ENCODE measurements at places on chromosomes 16 and 17.

- DNase-seq = no peak
These were observed 1.6 kb downstream of the PYCARD start for GRCh38 chr16:31200821-31201568.

DNA sequence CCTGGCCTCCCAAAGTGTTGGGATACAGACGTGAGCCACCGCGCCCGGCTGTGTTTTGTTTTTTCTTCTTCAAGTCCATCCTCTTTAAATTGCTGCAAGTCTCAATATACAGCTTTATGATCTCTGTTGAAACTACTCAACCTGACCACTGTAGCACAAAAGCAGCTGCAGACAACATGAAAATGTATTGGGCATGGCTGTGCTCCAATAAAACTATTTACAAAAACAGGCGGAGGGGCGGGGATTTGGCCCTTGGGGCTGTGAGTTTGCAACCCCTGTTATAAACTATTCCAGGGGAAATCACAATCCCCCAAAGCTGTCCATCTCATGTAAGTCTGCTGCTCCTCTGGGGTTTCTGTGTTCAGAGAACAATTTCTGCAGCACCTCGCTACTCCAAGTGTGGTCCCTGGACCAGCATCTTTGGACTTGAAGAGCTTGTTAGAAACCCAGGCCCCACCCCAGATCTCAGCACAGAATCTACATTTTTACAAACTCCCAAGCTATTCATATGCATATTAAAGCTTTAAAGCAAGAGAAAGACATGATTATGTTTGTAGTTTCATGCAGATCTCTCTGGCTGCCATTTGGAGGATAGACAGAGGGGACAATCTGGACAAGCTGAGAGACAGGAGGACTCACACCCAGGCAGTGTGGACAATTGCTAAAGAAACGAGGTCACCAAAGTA is 33.6 kb downstream of the TEKT5 start:
- DNase-seq = no peak

- peak; percentile 31 for DNase-seq
These were observed 30.1 kb downstream of the HOXB1 start for GRCh38 chr17:48500435-48501426.

- no peak for DNase-seq
These were observed 835 bp downstream of the FBXL16 start for GRCh38 chr16:704552-705380.

DNA sequence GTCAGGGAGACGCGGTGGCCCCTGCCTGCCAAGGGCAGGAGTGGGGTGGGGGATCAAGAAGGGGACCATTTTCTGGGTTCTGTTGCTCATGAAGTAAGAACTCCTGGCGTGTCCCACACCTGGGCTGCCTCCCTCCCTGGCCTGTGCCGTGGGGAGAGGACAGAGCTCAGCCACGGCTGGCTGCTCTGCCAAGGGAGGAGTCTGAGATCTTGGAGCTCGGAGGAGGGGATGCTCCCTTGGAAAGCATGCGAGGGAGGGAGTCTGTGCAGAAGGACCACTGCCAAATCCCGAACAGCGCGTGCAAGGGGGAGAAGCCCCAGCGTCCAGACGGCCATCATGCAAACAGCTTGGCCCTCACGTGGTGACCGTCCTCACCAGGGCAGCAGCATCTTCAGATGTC is 64.2 kb upstream of the ZNF469 start:
- no peak for DNase-seq

- no peak for DNase-seq
These were observed 15.3 kb downstream of the OSBPL7 start for GRCh38 chr17:47806026-47806912.

GRCh38 chr16:77002644-77003043 is 188.3 kb upstream of the MON1B start:
- no peak for DNase-seq

DNA sequence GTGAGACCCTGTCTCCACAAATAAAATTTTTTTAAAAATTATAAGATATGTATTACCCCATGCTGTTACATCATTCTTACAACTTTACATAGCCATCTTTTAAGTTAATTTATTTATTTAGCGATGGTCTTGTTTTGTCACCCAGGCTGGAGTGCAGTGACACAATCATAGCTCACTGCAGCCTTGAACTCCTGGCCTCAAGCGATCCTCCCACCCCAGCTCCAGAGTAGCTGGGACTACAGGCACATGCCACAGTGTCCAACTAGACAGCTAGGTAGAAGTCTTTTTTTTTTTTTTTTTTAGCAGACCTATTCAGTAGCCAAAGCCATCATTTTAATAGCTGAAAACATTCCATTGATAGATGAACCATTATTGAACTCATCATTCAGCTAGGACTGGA is 92.7 kb downstream of the NDE1 start:
- DNase-seq = no peak

- no peak for DNase-seq
These were observed 17.5 kb downstream of the SBK1 start for GRCh38 chr16:28309811-28310311.

DNA sequence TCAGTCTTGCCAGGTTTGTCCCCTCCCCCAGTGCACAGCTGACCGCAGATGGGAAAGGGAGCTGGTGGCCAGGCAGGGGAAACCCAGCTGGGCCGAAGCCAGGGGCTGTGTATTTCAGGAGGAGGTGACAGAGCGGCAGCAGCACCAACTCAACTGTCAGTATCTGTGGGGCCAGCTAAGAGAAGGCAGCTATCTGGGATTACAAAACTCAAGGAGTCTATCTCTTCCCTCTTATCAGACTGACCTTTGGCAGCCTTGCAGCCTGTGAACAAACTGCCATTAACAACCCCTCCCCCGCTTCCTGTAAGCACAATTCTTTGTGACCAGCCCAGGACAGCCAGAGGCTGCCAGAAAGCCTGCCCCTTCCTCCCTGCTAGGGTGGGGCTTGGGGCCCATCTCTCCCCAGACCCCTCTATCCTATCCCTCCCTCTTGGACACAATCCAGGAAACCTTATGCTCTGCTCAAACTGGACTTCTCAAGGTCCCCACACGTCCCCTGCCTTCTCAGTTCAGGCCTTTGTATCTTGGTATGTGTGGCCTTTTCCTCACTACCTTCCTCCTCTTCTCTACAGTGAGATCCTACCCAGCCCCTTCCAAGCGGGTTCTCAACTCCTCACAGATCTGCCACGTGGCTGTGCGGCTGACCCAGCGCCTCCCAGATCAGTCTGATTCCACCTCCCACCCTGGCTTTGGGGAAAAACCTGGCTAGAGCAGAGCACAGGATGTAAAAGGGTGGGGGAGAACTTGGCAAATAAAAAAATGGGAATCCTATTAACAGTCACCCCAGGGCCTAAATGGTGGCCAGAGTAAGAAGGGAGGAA is 10.5 kb downstream of the ST3GAL2 start:
- peak; percentile 90 for DNase-seq

- DNase-seq = no peak
These were observed 841 bp upstream of the NDRG4 start for GRCh38 chr16:58499092-58499511.

GRCh38 chr16:27241658-27242057 is 26.9 kb downstream of the NSMCE1 start:
- no peak for DNase-seq

DNA sequence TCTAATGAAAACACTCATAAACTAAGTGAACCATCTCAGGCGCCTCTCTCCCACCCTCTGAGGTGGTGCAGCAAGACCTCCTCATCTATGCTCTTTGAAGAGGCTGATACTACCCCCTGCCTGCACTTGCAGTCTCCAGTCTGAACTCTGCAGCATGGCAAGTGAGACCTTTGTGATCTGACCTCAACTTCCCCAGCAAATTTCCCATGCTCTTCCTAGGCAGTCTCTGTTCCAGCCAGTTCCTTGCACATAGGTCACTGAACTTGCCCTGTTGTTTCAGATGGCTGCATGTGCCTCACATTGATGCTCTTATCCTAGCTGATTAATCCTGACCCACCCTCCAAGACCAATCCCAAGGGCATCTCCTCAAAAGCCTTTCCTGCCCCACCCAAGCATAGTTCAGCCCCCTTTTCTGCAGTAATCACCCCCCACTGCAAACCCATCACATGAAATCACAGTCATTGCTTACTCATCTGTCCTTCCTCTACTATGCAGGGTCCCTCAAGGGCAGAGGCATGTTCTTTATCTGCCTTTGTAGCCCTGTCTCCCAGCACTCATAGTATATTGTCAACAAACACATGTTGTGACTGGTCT is 42.0 kb downstream of the TBX21 start:
- no peak for DNase-seq

- DNase-seq = no peak
These were observed 968 bp upstream of the PRKAR1A start for GRCh38 chr17:68511254-68511670.

DNA sequence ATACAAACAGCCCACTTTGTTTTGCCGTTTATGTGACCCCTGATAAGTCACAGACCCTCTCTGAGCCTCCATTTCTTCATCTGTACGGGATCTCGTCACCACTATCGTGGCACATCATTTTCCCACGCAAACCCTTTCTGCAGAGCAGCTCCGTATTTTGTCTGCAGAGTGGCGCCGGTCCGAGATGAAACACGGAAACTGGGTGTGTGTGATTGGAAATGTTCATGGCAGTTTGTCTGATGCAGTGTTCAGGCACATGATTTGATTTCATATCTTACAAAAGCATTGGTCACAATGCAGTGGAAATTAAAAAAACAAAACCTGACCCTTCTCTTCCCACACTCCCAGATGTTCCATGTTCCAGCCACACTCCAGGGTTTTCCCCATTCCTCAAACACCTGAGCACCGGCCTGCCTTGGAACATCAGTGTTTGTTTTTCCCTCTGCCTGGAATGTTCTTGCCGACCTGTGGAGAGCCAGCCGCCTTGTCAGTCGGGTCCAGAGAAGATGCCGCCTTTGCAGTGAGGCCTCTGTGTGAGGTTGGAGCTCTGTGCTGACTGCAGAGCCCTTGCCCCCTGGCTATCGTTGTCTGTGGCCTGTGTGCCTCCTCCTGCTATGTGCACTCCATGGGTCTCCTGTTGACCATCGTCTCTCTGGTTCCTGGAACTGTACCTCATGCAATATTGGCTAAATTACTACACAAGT is 39.2 kb downstream of the NT5M start:
- DNase-seq = no peak

DNA sequence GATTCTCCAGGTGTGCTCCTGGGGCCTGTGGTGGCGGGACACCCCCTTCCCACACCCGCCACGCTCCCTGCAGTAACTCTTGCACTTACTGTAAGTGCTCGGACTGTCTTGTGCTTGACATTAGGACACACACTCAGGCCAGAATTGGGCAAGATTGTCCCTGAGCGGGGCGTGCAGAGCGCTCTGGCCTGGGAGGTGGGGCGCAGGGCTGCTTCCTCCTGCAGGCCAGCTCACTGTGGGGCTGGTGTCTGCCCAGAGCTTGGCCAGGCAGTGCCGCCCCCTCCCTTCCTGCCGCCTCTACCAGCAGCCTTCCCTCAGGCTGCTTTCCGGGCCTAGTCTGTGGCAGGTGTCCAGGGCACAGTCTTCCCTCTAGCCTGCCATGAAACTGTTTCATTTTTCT is 6.1 kb upstream of the ATP6V0C start:
- no peak for DNase-seq

GRCh38 chr17:73506470-73507435 is 137.5 kb downstream of the SDK2 start:
- DNase-seq = no peak

DNA sequence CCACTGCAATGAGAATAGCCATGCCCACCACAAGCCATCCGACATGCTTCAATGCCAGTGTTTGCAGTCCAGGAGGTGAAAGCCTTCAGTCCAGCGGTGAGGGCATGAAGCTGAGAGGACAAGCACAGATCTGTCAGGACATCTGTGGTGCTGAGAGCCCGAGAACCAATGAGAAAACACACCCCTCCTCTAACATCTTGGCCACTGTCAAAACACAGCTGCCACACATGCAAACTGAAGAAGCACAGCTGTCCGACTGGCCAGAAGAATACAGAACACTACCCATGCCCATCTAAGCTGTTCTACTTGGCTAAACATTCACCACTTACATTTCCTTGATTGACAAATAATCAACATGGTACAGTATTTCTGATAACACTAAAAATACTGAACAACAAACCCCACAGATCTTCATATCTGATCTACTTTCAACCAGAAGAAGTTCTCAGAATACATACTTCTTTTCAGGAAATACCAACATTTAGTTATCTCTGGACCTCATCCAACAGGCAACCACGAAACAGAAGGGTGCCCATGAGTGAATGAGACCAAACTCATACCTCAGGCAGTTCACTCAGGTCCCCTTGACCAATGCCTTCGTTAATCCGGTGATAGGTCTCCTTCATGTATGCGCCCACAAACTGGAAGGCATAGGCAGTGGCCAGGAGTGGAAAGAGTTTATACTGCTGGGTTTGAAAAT is 10.2 kb upstream of the FBF1 start:
- no peak for DNase-seq

GRCh38 chr17:56465886-56466285 is 127.6 kb upstream of the NOG start:
- DNase-seq = no peak

- DNase-seq = no peak
These were observed 218.7 kb downstream of the XYLT1 start for GRCh38 chr16:17252064-17252463.

DNA sequence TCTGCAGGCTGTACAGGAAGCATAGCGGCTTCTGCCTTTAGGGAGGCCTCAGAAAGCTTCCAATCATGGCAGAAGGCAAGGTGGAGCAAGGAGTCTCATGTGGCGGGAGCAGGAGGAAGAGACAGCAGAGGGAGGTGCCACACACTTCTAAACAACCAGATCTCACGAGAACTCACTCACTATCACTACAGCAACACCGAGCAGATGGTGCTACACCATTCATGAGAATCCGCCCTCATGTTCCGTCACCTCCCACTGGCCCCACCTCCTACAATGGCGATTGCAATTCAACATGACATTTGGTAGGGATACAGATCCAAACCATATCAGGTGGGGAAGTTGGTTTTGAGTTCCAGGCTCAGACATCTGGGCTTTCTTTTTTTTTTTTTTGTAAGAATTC is 31.9 kb upstream of the NUDT7 start:
- no peak for DNase-seq
